ENCODE measurements at places on chromosomes 7 and 10. TPM values are rescaled to one million over a fixed set of nuclear protein-coding genes. Genes with fewer than 3 reads are reported as not detected.
A peak's percentile ranks its signal among the peaks of the same experiment; 100 is the strongest.

DNA sequence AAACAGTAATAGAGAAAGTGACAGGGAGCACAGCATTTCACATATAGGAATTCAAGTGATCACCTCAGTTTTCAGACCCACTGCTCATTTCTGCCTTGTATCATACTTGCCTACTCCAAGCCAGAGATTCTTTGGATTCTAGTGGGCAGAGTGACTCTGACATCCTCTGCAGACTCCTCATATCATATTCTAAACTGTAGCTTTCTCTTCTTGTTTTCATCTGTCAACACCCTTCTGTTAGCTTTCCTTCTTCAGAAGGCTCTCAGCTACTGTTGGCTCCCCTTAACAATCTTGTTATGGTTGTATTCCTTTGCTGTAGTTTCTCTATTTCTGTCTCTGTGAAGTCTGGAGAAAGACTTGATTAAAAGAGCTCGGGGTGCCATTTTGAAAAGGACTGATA is 120.5 kb downstream of the CTNNA3 start:
- DNase-seq = no peak

DNA sequence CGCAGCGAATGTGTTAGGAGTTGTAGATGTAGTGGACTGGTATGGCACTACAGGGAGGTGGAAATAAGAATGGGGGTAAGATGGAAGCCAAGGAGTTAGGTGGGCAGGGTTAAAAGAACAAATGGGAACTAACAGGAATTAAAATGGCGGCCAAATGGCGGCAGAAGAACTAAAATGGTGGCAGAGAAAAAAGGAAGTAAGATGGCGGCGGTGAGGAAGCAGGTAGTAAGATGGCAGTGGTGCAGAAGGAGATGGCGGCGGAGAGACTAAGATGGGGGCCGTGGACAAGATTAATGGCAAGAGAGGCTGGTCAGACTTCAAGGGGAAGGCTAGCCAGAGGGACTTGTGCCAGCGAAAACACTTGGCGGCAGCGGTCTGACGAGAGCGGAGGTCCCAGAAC is 44.5 kb downstream of the ZNF138 start:
- DNase-seq = no peak

GRCh38 chr10:1378473-1378872 is 322.3 kb downstream of the WDR37 start:
- DNase-seq = no peak

DNA sequence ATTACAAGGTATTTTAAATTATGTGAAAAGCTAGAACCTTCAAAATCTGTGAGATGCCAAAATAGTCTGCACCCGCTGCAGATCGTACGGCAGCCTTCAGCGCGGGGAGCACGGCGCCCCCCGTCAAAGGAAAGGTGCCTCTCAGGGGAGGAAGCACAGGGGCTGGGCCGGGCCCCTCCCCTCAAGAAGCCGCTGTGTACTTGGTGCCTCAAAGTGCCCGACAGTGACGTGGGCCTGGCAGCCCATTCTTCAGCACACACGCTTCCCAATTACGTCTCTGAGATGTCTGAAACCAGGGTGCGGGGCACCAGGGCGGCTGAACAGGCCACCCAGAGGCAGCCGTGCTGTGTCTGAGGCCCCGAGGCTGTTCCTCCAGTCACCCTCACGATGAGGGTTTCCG is 116.1 kb downstream of the INPP5A start:
- DNase-seq = no peak

GRCh38 chr10:132938472-132939339 is 3.7 kb downstream of the CFAP46 start:
- DNase-seq = no peak

DNA sequence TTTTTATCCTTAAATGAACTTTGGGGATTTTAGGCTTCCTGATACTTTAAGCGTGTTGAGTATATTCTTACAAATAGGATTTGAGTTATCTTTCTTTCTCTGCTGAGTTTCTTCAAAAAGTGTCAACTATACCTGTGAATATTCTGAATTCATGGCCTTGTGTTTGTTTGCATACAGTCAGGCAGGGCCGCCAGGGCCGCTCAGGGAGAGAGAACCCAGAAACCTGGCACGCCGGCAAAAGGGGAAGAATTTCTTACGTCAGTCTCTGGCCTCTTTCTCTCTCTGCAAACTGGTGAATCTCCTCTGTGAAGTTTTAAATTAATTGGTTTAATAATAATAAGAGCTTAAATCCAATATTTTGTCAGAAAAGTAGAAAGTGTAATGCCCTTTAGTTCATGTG is 29.3 kb upstream of the BNIP3 start:
- DNase-seq = no peak

GRCh38 chr7:47493976-47494911 is 87.7 kb downstream of the TNS3 start:
- no peak for DNase-seq

DNA sequence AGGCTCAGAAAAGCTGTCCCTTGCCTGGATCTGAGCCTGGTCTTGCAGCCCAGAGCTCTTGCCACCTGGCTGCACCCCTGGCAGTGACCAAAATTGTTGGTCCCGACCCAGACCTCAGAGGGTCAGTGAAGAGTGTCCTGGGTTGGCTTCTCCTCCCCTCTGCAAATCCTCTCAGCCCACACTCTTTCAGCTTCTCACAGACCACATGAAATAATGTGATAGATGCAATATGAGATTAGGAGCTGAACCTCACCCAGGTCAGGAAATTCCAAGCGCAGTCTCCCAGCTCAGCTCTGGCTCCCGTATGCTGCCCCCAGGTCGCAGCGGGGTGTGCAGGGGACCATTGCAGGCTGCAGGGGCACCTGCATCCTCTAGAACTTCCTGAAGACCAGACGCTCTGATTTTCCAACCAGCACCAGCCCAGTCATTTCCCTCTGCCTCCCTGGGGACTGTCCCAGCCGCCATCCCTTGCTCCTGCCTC is 19.6 kb upstream of the RET start:
- no peak for DNase-seq

DNA sequence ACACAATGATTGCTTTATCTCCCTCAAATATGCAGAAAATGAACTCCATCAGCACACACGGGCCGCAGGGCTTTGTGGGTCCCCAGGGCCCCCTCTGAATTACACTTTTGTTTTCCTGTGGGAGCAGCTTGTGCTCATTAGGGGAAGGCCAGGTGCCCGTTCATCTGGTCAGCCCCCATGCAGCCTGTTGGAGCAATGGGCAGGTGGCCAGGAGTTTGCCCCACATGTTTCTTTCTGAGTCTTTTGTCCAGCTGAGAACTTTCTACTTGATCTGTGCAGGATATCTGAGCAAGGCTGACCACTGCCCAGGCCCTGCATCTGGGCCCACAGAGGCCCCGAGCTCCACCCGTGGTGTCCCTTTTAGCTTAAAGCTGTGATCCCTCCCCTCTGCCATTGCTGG is 105.3 kb upstream of the FAM20C start:
- no peak for DNase-seq

DNA sequence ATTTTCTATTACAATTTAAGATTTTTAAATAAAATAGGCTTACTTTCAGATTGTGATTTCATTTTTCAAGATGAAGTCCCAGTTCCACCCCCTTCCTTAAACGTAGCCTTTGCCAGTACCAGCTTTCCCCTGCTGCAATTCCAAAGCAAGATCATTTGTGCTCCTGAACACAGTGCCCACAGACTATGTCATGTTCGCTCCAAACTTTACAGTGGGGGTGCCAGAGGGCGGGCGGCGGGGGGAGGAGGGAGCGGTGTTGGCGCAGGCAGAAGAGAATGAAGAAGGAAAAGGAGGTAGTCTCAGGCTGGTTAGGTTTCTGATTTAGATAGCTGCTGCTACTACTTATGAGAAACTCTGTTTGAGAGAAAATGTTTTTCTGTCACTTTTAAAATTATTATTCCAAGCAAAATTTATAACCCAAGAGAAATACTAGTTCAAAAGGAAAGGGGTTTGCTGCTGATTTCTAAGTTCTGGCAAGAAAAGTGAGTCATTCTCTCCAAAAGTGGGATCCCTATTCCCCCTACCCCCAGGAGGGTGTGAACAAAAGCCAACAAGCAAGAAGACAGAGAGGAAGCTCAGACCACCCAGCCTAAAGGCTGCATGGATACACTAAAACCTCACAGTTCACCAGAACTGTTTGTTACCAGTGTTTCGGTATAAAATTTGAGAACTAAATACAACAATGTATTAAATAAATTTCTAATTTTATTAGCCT is 109.6 kb downstream of the SRPK2 start:
- no peak for DNase-seq

DNA sequence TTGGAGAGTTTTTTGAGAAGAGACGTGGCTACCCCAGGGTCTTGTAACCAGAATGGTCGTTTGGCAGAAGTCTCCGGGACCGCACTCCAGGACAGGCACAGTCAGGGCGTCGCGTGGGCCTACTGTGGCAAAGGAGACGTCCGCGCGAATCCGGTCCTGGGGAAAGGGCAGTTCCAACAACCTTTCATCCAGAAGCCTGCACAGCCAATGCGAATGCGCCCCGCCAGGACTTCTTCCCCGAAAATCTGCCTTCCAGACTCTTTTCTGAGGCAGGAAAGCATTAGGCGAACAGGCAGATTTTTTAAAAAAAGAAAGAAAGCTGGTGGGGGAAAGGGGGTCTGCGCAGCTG is 2.0 kb downstream of the HPSE2 start:
- DNase-seq = no peak

DNA sequence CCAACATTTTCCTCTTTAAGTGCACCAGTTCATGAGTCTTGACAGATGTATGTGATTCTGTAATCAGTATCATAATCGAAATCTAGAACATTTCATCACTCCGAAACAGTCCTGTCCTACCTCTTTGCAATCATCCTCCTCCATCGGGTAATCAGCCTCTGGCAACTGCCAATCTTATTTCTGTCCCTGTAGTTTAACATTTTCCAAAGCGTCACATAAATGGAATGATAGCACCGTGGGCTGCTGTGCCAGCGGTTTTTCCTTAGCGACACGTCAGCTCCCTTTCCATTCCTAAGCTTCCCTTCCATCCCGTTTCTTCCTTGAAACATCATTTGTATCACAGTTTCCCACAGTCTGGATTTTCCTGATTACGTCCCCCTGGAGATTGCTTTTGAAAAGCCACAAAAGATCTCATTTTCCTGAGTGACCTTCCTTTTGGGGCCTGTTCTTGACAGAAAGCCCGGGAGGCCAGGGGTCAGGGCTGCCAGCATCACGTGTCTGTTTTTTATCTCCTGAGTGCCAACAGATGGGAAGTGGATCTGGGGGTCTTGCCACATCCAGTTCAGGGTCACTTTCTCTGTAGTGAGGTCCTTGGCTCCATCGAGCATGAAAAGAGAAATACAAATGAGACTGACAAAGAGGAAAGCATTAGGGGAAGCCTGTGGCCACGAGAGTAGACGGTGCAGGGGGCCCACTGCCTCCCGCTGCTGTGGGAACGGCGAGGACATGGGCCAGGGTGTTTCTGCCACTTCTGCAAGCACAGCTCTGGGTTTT is 31.6 kb downstream of the TMEM120A start:
- DNase-seq = peak; percentile 43

- DNase-seq = no peak
Measured at GRCh38 chr7:109246330-109247077, 676.8 kb downstream of the DNAJB9 start.

DNA sequence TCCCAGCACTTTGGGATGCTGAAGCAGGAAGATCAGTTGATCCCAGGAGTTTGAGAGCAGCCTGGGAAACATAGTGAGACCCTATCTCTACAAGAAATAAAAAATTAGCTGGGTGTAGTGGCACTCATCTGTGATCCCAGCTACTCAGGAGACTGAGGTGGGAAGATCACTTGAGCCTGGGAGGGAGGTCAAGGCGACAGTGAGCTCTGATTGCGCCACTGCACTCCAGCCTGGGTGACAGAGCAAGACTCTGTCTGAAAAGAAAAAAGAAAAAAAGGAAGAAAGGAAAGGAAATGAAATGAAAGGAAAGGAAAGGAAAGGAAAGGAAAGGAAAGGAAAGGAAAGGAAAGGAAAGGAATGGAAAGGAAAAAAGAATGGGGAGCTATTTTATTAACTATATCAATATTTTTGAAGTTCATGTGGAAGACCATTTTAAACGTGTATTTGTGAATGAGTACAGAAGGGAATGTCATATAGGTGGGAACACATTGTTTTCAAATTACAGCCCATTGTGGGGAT is 7.1 kb upstream of the IFIT2 start:
- DNase-seq = no peak

GRCh38 chr7:81884817-81885216 is 115.0 kb upstream of the HGF start:
- DNase-seq = no peak

GRCh38 chr7:127792528-127793342 is 140.7 kb downstream of the SND1 start:
- DNase-seq = no peak

DNA sequence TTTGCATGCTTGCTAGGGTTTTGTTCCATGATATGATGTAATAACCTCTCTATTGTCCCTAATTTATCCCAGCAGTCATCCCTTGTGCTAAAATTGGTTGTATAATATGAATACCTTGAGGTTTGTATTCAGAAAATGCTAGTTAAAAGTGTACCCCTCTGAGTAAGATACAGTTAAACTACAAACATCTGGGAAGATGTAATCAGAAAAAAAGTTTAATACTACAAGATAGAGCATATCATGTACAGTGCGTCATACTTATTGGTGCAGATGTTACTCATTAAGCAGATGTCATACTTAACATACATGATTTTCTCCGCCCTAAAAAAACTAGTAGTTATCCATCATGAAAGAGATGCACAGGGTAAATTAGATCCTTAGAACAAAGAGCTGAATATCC is 336.1 kb upstream of the KCND2 start:
- no peak for DNase-seq

DNA sequence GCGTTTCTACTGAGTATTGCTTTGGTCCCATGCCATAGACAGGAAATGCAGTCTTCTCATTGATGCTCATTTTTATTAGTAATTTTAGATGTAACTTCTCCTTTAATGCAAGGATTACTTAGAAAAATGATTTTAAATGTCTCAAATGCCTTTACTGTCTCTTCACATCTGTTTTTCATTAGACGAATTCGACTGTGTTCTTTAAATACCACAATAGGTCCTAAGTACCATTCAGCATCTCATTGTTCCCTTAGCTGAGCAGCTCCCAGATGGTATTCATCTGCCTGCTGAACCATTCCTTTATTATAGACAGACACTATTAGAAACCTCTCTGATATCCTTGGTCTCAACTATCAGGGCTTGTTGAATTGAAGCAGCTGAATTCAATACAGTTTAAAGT is 113.6 kb downstream of the LSMEM1 start:
- no peak for DNase-seq

Gene HOXA2
- polyA plus RNA-seq = 3.1 TPM

Gene CYP2C19
- not detected for polyA plus RNA-seq

Gene CLRN3
- polyA plus RNA-seq = not detected

Gene OR2F1
- not detected for polyA plus RNA-seq

Gene LIPJ
- polyA plus RNA-seq = not detected

Gene ZNF775
- 6.0 TPM for polyA plus RNA-seq

Gene CUBN
- polyA plus RNA-seq = 3.7 TPM
